ENCODE measurements at places on chromosomes 16 and 17.

DNA sequence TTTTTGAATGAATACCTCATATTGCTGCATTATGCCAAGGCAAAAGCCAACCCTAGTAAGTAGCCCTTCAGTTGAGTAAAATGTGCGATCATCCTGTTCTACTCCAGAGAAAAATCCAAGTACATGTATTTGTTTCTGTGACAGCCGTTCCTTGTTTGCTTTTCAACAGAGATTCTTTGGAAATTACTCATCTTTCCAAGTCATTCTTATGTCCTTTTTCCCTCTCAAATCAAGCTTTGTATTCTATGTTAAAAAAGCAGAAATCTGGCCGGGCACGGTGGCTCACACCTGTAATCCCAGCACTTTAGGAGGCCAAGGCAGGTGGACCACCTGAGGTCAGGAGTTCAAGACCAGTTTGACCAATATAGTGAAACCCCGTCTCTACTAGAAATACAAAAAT lies 112.9 kb upstream of the HAS3 start:
- DNase-seq: no peak

DNA sequence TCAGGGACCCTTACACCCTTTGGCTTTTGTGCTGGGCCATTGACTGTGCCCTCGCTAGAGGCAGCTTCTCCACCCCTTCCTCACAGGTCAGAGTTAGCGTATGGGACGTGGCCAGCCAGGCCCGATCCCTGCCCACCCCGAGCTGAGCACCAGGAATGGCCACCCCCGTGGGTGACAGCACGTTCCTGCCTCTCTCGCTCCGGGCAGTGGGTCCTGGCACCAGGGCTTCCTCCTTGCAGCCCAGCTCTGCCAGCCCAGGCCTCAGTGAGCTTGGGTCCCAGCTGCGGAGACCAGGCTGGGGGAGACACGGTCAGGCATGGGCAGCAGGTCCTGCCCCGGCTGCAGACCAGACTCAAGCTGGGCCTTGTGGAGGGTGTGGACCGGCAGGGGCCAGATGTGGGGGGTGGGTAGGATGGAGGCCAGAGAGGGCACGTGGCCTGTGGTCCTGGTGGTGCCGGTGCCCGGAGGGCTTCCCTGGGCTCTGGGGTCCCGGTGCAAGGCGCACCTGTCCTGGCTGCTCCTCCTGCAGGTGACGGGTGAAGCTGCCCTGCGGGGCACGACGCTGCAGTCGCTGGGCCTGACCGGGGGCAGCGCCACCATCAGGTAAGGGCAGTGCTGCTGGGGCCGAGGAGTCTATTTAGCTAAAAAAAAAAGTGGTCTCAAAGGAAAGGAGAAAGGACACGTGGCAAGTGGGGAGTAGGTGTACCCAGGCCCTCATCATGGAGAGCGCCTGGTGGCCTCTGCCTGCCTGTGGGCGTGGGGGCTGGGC lies 18.2 kb downstream of the ASPSCR1 start:
- no peak for DNase-seq

- no peak for DNase-seq
Measured at GRCh38 chr17:64780096-64781013, 118.2 kb upstream of the SMURF2 start.

GRCh38 chr17:31522284-31522931 lies 130.9 kb downstream of the RAB11FIP4 start:
- DNase-seq: no peak

DNA sequence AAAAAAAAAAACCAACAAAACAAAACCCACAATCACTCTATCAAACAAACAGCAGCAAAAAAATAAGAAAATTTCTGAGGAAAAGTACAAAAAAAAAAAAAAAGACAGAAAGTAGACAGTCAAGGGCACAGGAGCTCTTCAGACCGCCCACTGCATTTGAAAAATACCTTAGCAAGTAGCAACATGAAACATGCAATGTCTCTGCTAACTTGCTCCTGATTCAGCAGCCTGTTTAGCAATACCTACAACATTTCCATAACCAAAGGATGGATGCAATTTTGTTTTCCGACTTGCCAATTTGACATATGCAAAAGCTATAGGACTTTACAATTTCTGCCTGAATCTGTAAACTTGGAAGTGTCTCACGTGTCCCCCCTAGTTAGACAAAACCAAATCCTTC lies 57.4 kb downstream of the SYNRG start:
- peak; percentile 2 for DNase-seq

GRCh38 chr16:9415545-9415944 lies 324.1 kb downstream of the HAPSTR1 start:
- DNase-seq: no peak

DNA sequence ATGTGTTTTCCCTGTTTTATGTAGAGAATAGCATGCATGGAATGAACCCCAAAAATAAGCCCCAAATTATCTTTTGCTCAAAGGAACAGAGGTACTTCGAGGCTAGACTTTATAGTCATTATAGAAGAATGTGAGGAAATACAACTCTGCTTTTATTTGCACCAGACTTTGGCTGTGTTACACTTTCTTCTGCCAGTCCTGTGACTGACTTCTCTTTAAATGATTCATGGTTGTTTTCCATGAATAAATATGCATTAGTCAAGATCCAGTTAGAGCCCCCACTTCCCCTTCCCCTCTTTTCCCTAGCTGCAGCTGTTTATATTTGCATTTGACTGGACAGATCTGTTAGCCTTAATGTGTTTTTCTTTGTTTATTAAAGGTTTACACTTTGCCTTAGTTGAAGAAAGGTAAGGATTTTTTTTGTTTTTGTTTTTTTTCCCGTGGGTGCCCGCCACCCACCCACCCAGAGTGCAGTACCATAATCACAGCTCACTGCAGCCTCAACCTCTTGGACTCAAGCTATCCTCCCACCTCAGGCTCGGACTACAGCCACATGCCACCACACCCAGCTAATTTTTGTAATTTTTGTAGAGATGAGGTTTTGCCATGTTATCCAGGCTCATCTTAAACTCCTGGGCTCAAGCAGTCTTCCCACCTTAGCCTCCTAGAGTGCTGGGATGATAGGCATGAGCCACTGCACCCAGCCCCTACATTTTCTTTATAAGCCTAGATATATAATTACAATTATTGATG lies 152.6 kb downstream of the CYB561 start:
- DNase-seq: no peak

GRCh38 chr17:58352596-58353388 lies 791 bp upstream of the SUPT4H1 start:
- peak; percentile 17 for DNase-seq

DNA sequence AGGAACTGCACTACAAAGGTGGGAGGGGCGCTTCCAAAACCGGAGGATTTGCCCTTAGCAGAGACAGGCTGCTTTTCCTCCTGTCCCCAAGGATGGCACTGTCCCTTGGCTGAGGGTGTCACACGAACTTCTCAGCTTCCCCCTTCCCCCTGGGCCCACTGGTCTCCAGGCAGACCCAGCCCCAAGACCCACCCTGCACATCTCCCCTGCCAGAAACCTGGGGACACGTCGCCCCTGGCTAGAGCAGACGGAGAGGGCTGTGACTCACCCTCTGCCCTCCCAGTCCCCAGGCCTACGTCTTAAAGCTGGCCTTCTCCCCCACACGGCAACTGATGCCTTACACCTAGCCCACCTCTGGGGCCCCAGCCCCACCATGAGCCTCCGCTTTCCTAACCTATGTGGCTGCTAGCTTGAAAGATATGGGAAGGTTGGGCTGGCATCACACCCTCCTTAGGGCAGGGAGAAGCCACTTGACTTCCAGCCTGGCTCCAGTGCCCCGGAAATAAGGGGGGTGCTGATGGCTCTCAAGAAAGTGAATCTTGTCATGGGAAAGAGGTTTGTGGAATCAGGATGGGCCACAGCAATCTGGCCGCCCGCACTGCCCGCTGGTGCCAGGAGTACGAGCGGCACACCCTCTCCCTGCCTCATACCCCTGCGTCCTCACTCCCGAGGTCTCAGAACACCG lies 4.6 kb downstream of the ZNF319 start:
- DNase-seq: no peak

GRCh38 chr17:64158831-64159590 lies 29.1 kb upstream of the ERN1 start:
- no peak for DNase-seq

- no peak for DNase-seq
Measured at GRCh38 chr16:89574681-89575246, 794 bp upstream of the CPNE7 start.

DNA sequence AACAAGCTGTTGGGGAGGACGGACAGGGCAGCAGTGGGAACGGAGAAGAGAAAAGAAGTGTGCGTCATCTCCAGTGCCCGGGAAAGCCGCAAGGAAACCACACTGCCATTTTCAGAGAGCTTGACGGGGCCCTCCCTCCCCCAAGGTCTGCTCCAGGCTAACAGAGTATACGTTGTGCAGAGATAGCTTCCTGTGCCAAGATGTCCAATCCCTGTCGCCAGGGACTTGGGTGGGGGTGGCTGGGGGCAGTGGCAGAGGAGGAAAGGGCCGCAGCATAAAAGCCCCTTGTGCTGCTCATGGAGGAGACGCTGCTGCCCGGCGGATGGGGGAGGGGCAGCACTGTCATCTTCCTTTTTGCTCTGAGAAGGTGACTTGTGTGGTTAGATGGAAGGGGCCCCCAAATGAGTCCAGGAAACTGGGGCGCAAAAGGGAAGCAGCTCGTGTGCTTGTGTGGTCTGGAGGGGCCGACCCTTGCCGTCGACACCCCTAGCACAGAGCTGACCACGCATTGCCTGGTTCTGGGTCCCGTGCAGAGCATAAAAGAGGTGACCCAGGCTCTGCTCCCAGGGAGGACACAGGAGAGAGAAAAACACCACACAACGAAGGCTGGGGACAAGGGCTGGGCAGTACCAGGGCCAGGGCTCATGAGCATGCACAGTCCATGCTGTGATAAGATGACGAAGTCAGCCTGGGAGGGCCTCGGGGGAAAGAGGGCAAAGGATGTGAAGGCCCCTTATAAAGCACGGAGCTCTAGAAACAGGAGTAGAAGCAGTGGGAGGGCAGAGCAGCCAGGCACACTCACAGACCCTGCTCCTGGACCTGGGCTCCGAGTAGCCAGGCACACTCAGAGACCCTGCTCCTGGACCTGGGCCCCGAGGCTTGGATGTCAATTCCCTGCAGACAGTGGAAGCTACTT lies 372.7 kb downstream of the SLC39A11 start:
- DNase-seq: no peak

DNA sequence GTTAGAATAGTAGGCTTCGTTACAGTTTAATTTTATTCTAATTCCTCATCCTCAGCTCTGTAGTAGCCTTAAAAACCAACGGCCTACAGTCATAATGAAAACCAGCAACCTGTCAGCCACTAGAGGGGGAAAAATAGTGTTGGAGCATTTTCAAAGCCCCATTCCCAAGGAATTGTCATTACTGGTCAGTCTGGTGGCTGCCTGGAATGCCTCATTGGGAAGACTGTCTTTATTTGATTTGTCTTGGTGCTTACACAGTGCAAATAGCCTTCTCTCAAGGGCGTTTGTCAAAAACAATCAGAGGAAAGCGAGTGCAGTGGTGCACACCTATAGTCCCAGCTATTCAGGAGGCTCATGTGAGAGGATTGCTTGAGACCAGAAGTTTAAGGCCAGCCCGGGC lies 4.7 kb downstream of the LPCAT2 start:
- no peak for DNase-seq

DNA sequence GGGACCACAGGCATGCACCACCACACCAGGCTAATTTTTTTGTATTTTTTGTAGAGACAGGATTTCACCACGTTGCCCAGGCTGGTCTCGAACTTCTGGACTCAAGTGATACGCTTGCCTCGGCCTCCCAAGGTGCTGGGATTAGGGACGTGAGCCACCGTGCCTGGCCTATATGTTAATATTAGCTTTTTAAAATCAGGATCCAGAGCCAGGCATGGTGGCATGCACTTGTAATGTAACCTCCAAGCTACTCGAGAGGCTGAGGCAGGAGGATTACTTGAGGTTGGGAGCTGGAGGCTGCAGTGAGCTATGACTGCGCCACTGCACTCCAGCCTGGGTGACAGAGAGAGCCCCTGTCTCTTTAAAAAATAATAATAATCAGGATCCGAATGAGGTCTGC lies 8.5 kb upstream of the ADCY7 start:
- no peak for DNase-seq

GRCh38 chr16:69563605-69564580 lies 1.9 kb upstream of the NFAT5 start:
- no peak for DNase-seq

DNA sequence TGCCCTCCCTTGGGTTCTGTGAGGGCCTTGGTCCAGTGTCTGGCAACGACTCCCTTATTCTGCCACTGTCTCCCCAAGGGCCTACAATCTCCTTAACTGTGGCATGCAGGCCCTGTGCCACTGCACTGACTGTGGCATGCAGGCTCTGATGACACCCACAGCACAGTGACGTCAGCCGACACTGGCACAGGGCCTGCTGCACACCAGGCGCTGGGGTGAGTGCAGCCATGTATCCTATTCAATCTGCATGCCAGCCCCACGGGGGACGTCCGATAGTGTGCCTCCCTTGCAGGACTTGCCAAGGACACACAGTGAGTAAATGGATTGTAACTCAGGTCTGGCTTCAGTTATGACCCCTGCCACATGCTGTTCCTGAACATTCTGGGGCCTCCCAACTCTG lies 39.8 kb upstream of the RASD1 start:
- no peak for DNase-seq

- DNase-seq: peak; percentile 69
Measured at GRCh38 chr16:46853713-46854443, 22.9 kb upstream of the C16orf87 start.

GRCh38 chr16:48542020-48542473 lies 67.9 kb downstream of the N4BP1 start:
- peak; percentile 59 for DNase-seq

- DNase-seq: peak; percentile 78
Measured at GRCh38 chr17:44222112-44222869, 2.8 kb upstream of the UBTF start.

- no peak for DNase-seq
Measured at GRCh38 chr16:48173889-48174288, 18.1 kb upstream of the ABCC12 start.

GRCh38 chr17:59341922-59342321 lies 10.5 kb downstream of the YPEL2 start:
- DNase-seq: no peak

Data from nucleus accumbens (tissue), 56 donors.